Aorta (tissue), 5 donors: ENCODE measurements at places on chromosomes 1 and 21.
A peak's percentile ranks its signal among the peaks of the same experiment; 100 is the strongest.

- H3K27ac ChIP-seq: no peak overlapping the region
These were observed 8.6 kb downstream of the TNFRSF18 start for GRCh38 chr1:1197551-1198422.

DNA sequence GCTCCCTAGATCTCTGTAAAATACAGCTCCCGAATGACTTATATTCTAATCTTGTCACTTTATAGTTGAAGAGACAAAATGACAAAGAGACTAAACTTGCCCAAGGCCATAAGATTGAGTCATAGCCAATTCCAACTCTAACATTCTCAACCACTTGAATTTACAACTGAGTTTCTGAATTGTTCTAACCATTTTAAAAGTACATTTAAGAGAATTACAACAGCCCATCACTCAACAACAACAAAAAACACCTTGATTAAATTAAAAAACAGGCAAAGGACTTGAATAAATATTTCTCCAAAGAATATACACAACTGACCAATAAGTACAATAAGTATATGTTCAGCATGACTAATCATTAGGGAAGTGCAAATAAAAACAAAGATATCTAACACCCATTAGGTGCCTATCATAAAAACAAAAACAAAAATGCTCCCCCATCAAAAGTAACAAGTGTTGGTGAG is 8.7 kb upstream of the ADCY10 start:
- no peaks in the 10 kb centered on the region for H3K27me3 ChIP-seq
- H3K4me1 ChIP-seq: no peaks in the 10 kb centered on the region
- no peak overlapping the region for H3K4me3 ChIP-seq
- H3K27ac ChIP-seq: no peak overlapping the region
- DNase-seq: no peak

- H3K27me3 ChIP-seq: no peaks in the 10 kb centered on the region
- no peak overlapping the region for H3K27ac ChIP-seq
- no peak overlapping the region for H3K4me3 ChIP-seq
- DNase-seq: no peak
These were observed 7.5 kb downstream of the CD1B start for GRCh38 chr1:158323866-158324265.

DNA sequence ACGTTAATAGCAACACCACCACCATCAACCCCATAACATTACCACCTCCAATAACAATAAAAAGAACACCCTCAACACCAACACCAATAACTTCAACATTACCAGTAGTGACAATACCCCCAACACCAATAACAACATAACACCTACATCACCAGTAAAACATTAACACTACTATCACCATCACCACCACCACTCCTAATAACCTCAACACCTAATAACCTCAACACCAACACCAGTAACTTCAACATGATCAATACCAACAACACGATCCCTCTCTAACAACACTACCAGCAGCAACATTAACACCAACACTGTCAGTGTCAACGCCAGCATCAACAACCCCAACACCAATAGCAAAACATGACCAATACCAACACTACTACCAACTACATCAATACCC is 57.2 kb downstream of the TAS1R2 start:
- DNase-seq: no peak
- H3K36me3 ChIP-seq: no peaks in the 10 kb centered on the region
- no peaks in the 10 kb centered on the region for H3K4me1 ChIP-seq
- H3K27ac ChIP-seq: no peak overlapping the region

DNA sequence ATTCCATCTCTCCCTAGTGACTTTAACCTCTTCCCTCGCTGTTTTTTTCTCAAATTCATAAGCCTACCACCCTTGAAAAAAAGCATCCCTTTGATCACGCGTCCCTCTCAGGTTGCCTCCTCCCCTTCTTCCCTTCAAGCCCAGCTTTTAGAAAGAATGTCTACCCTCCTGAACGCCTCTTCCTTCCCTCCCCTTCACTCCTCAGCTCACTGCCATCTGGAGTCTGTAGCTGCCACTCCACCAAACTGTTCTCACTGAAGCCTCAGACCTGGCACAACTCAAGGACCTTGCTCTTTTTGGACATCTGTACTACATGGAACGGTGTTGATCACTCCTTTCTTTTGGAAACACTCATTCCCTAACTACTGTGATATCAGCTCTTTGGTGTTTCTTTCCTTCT is 80.6 kb downstream of the SLC25A24 start:
- no peak for DNase-seq
- no peak overlapping the region for H3K4me3 ChIP-seq
- H3K36me3 ChIP-seq: no peaks in the 10 kb centered on the region
- H3K4me1 ChIP-seq: no peaks in the 10 kb centered on the region
- H3K27me3 ChIP-seq: no peaks in the 10 kb centered on the region

- DNase-seq: no peak
- H3K27ac ChIP-seq: no peak overlapping the region
- H3K27me3 ChIP-seq: no peaks in the 10 kb centered on the region
- H3K4me3 ChIP-seq: no peak overlapping the region
- H3K4me1 ChIP-seq: no peaks in the 10 kb centered on the region
- no peaks in the 10 kb centered on the region for H3K36me3 ChIP-seq
These were observed 25.8 kb upstream of the IFNGR2 start for GRCh38 chr21:33377221-33377920.

- H3K27me3 ChIP-seq: no peaks in the 10 kb centered on the region
- no peak overlapping the region for H3K27ac ChIP-seq
- peak; percentile 65 for DNase-seq
- no peaks in the 10 kb centered on the region for H3K4me1 ChIP-seq
These were observed 115.5 kb upstream of the KLHDC7A start for GRCh38 chr1:18365099-18365705.

GRCh38 chr1:214583113-214583512 is 19.9 kb upstream of the CENPF start:
- H3K27me3 ChIP-seq: no peaks in the 10 kb centered on the region
- H3K4me1 ChIP-seq: no peaks in the 10 kb centered on the region
- H3K36me3 ChIP-seq: no peaks in the 10 kb centered on the region

GRCh38 chr1:201381130-201381529 is 3.6 kb upstream of the TNNT2 start:
- H3K4me1 ChIP-seq: no peaks in the 10 kb centered on the region
- no peak for DNase-seq
- no peaks in the 10 kb centered on the region for H3K36me3 ChIP-seq
- no peak overlapping the region for H3K4me3 ChIP-seq

DNA sequence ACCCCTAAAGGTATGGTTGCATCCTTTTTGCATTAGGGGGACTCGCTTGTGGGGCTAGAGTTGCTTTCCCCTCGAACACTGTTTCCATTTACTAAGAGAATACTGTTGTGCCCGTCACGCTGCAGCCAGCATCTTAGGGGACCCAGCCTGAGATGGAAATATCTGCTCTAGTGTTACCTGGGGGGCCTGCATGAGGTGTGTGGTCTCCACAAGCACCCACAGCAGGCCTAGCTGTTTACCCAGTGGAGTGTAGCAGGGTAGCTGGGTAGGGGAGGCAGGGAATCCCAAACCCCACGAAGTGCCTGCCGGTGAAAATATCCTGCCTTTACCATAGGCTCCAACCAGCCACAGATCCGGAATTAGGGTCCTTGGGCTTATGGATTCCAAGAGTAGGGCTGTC is 303.6 kb downstream of the PTPRU start:
- no peaks in the 10 kb centered on the region for H3K36me3 ChIP-seq
- H3K4me1 ChIP-seq: no peaks in the 10 kb centered on the region
- no peak for DNase-seq
- H3K27me3 ChIP-seq: no peaks in the 10 kb centered on the region
- no peak overlapping the region for H3K4me3 ChIP-seq

DNA sequence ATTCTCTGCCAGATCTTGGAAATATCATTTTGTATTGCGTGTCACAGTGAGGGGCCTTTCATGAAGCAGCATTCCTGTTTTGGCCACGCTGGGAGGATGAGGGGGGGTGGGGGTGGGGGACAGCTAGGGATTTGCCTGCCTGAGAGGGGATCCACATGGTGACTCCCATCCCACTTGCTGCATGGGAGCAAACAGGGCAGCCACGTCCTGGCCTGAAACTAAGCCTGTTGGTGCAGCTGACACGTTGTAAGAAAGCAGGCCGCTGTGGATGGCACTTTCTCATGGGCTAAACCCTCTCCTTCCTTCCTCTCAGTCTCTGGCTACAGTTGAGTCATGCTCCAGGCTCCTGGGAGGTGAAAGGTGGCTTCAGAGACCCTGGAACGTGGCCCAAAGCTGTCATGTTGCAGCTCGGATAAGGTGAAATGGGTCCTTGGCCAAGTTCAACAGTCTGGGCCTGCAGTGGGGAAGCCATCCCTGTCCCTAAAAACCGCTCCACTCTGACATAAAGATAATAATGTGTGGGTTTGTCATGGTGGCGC is 346.7 kb upstream of the VAMP3 start:
- peak; percentile 23 for DNase-seq
- no peaks in the 10 kb centered on the region for H3K4me1 ChIP-seq
- no peak overlapping the region for H3K27ac ChIP-seq
- no peaks in the 10 kb centered on the region for H3K27me3 ChIP-seq
- no peak overlapping the region for H3K4me3 ChIP-seq

- no peak for DNase-seq
- H3K4me3 ChIP-seq: no peak overlapping the region
- no peaks in the 10 kb centered on the region for H3K36me3 ChIP-seq
- no peaks in the 10 kb centered on the region for H3K4me1 ChIP-seq
- H3K27ac ChIP-seq: no peak overlapping the region
These were observed 161.0 kb upstream of the HP1BP3 start for GRCh38 chr1:20948101-20948500.

DNA sequence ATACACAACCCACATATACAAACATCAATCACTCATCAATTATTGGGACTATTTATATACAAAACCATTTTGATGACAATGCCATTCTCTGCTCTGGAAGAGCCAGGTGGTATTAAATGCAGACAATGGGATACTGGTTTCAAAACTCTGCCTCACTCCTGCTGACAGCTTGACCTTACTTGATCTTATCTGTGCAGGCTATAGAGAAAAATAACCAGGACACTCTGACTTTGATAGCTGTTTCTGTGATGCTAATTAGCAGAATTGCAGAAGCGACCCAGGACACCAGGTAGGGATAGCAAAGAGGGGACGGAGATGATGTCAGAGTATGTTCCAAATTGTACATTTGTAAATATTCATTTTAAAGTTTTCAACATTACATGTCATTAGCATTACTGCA is 89.5 kb downstream of the OLFM3 start:
- H3K27ac ChIP-seq: no peak overlapping the region
- H3K4me3 ChIP-seq: no peak overlapping the region
- H3K27me3 ChIP-seq: peaks cover 1% of the 10 kb centered on the region
- H3K4me1 ChIP-seq: no peaks in the 10 kb centered on the region

DNA sequence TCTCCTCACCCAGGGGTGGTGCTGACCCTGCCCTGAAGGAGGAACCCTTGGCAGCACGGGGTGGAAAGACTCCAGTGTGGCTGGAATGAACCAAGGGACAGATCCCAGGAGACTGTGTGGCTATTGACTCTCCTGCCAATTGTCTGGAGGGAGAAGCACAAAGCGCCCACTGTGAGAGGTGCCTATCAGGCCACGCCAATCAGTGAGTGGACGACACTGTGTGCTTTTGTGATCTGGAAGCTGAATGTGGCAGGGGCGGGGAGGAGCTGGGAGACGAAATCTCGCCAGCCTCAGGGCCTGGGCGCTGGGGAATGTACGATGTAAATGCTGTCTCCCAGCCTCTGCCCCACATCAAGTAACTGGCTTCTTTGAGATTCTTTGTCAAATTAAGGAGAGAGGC is 167.1 kb downstream of the ZBTB18 start:
- peaks cover 2% of the 10 kb centered on the region for H3K27me3 ChIP-seq
- no peak for DNase-seq
- H3K36me3 ChIP-seq: no peaks in the 10 kb centered on the region
- H3K4me1 ChIP-seq: no peaks in the 10 kb centered on the region

DNA sequence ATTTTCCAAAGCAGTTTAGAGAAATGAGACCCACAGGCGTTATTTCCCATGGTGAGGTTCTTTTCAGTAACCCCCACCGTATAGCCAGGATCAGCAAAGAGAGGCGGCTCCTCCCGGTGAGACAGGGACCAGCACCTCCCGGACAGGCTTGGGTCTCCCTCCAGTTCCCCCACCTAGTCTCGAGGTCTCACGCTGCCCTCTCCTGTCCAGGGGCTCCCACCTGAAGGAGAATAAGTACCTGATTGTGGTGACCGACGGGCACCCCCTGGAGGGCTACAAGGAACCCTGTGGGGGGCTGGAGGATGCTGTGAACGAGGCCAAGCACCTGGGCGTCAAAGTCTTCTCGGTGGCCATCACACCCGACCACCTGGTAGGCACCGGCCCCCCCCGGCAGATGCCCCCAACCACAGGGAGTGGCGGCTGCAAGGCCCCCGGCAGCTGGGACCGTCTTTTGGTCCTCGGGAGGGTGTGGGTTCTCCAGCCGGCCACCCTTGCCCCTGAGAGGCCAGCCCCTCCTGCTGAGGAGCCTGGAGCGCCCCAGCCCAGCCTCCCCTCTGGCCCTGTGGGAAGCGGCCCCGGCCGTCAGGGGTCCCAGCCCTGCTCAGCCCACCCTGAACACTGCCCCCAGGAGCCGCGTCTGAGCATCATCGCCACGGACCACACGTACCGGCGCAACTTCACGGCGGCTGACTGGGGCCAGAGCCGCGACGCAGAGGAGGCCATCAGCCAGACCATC is 4.9 kb downstream of the COL6A1 start:
- H3K4me1 ChIP-seq: no peaks in the 10 kb centered on the region
- H3K36me3 ChIP-seq: peaks cover 11% of the 10 kb centered on the region
- DNase-seq: peak; percentile 43
- H3K4me3 ChIP-seq: no peak overlapping the region
- H3K27me3 ChIP-seq: no peaks in the 10 kb centered on the region
- H3K27ac ChIP-seq: no peak overlapping the region

DNA sequence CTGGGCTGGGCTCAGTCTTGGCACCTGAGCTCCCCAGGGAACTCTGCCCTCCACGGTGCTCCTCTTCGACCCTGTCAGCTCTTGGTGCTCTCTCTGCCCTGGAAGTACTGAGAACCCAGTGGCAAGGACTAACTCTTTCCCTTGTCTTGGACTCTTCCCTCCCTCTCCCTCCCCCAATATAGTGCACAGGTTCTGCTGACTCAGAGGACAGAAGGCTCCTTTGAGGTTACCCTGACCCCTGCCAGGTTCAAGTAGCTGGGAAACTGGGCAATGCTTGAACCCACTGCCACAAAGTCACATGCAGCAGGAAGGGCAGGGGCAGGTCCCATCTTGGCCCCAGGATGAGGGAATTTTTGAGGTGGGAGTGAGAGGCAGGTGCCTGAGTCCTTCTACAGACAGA is 20.3 kb downstream of the KCNQ4 start:
- H3K4me1 ChIP-seq: peaks cover 4% of the 10 kb centered on the region
- H3K27me3 ChIP-seq: no peaks in the 10 kb centered on the region
- no peak overlapping the region for H3K27ac ChIP-seq
- no peak overlapping the region for H3K4me3 ChIP-seq

GRCh38 chr1:55618199-55618598 is 403.0 kb upstream of the USP24 start:
- H3K4me3 ChIP-seq: no peak overlapping the region
- H3K27ac ChIP-seq: no peak overlapping the region
- no peaks in the 10 kb centered on the region for H3K36me3 ChIP-seq
- no peak for DNase-seq
- H3K27me3 ChIP-seq: no peaks in the 10 kb centered on the region

GRCh38 chr1:61204528-61204927 is 122.2 kb downstream of the NFIA start:
- H3K4me1 ChIP-seq: peaks cover 4% of the 10 kb centered on the region
- H3K4me3 ChIP-seq: no peak overlapping the region
- no peak overlapping the region for H3K27ac ChIP-seq
- DNase-seq: no peak
